ENCODE measurements at places on chromosomes 13 and 19.

DNA sequence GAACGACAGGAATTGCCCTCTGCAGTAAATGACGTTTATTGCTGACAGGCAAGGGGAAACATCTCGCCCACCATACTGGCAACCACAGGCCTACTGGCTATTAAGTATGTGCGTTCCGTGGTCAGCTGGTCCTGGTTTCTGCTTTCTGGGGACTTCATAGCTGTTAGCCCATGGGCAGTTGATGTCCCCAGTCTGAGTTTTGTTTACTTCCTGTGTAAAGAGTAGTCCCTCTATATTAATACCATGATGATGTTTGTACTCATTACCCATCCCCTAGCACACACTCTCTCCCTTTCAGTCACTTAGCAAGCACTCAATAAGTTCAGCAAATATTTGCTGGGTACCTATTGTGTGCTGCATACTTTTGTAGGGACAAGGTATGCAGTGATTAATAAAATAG, 6.5 kb upstream of the MIA start:
- no peak for ATAC-seq

DNA sequence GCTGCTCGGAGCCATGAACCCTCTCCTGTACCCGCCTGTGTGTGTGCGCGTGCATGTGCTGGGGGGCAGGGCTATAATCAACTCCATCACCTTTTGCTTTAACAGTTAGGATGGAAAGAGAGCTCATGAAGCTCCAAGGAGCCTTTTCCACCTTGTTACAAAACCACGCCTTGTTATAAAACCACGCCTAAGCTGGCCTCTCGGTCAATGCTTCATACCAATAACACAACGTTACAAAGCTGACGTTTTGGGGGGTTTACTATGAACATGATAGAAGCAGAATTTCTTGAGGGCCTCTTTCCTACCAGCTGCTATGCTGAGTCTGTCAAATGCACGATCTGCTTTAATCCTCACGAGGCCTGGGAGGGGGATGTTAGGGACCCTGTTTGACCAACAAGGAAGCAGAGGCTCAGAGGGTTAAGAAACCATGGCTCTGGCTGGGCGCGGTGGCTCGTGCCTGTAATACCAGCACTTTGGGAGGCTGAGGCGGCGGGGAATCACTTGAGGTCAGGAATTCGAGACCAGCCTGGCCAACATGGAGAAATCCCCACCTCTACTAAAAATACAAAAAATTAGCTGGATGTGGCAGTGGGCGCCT, 11.9 kb downstream of the CAPS start:
- no peak for ATAC-seq

DNA sequence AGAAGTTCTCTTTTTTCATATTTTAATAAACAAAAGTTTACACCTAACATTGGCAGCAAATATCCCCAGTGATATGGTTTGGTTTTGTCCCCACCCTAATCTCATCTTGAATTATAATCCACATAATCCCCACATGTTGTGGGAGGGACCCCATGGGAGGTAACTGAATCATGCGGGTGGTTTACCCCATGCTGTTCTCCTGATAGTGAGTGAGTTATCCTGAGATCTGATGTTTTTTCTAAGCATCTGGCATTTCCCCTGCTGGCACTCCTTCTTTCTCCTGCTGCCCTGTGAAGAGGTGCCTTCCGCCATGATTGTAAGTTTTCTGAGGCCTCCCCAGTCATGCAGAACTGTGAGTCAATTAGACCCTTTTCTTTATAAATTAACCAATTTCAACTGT, 214.7 kb downstream of the SLITRK1 start:
- no peak for ATAC-seq

DNA sequence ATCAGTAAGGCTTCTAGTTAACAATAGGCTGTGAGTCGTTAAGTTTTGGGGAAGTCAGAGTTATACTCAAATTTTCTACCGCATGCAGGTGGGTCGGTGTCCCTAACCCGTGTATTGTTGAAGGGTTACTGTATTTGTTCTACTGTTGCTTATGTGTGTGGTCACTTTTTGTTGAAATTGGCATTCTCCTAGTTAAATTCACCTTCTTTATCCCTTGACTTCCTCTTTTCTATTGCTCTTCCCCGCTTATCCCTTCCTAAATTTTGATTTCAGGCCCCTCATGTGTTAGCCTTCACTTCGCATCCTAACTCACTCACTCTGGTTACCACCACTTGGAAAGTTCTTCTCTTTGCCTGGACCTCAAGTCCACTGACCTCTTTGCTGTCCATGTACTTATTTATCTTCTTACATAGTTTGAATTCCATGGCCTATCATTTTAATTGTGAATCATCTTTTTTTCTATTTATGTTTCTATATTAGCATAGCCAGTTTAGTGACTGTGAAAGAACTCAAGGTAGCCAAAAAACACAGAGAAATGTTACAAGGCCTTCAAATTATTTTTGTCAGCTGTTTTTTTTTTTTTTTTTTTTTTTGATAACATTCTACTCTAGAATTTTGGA, 52.9 kb downstream of the NDFIP2 start:
- ATAC-seq = no peak
